ENCODE measurements at places on chromosomes 5 and 9.
A peak's percentile ranks its signal among the peaks of the same experiment; 100 is the strongest.

DNA sequence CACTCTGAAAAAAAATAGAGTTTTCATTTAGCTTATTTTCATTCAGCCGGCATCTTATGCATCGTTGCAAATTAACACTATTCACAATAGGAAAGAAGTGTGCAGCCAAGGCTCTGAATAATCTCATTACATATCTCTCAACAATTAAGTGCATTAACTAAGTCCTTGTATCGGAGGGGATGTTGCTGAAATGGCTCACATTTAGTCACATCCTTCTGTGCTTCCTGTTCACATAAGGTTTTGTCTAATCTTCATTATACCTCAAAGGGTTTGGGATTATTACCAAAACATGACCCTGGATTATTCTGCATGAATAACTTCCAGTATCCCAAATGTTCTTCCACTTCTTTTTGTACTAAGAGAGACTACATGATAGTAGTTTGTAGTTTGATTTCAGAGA, 278.0 kb upstream of the GRIA1 start:
- peak; percentile 10 for DNase-seq

GRCh38 chr9:86924206-86924605, 23.1 kb downstream of the GAS1 start:
- no peak for DNase-seq

DNA sequence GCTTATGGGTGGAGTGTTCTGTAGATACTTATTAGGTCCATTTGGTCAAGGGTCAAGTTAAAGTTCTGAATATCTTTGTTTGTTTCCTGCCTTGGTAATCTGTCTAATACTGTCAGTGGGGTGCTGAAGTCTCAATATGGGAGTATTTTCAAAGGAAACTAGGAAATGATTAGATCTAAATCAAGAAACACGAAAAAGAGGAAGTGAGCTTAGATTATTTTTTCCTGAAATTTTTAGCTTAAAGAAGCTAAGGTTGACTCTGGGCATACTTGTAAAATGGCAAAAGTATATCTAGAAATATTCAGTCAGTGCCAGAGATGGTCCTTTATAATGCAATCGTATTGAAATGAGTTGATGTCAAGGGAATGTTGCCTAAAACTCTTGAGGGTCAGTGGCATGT, 313.5 kb downstream of the ICE1 start:
- no peak for DNase-seq

- DNase-seq = no peak
These were observed 13.1 kb downstream of the HRH2 start for GRCh38 chr5:175671013-175671412.

GRCh38 chr5:127210042-127210441, 80.6 kb upstream of the MEGF10 start:
- no peak for DNase-seq

GRCh38 chr9:80873861-80874260, 815.5 kb downstream of the TLE1 start:
- peak; percentile 57 for DNase-seq
